Cerebellum (tissue), 4 donors: ENCODE measurements at places on chromosomes 16 and 17. TPM values are rescaled to one million over a fixed set of nuclear protein-coding genes. Genes with fewer than 3 reads are reported as not detected.

DNA sequence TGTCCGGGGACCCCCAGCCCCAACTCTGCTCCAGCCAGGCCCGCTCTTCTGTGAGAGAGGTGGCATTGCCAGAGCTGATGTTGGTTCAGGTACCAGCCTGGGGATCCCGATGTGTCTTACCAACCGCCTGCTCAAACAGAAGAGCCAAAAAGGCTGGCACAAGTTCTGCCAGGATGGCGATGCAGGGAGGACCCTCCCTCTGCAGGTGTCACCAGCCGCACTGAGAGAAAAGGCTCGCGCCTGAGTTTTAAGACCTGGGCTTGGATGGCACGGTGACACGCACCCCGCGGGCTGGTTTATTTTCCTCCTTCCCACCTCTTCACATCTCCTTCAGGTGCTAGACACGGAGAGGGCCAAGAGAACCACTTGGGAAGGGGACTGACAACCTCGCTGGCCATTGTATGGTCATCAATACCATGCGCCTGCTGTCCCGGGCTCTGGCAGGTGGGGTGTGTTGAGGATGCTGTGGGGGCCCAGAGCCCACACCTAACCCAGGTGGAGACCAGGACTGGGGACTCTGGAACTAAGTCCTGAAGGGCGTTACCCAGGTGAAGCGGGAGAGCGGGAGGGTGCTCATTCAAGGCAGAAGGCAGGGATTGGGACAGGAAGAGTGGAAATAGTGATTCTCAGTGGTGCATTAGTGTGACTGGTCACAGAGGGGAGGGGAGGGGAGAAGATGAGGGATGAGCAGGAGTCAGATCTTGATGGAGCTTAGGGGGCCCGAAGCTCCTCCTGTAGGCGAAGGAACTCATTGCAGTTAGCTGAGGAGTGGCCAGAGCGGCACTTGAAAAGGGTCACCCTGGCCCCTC lies 16.3 kb downstream of the FOXJ1 start:
- no peak for DNase-seq

DNA sequence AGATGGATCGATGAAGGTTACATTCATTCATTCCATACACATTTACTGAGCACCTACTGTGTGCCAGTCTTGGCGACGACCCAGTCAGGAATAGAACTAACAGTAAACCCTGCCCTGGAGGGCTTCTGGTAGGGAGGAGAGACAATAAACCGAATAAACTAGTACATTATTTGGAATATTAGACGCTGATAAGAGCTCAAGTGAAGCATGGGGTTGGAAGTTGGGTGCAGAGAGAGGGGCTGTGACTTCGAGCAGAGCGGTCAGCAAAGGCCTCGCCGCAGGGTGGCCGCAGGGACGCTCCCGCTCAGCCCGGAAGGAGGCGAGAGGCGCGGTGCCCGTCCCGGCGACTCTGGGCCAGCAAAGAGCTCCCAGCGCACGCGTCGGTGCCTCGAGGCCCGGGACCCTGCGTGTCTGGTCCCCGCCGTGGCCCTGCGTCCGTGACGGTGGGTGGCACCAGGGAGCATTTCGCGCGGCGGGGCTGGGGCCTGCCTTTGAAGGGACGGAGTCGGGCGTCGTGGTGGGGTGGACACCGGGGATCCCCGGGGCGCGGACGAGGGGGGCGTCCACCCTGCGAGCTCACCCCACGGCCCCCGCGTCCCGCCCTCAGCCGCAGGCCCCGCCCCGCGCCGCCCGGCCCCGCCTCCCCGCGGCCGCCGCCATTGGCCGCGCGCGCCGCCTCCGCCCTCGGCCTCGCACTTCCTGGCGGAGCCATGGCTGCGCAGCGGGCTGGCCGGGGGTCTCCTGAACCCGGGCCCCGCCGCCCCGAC lies at the start of gene KLHL36:
Gene KLHL36 (plus strand): TSS at position 684 of the 767 bp plus-strand sequence. CDS start 2,357 bp downstream, outside the sequence.
- DNase-seq: peak; percentile 93

The ARHGAP44 gene
- 10.7 TPM for total RNA-seq

GRCh38 chr17:7123844-7124243 lies 9.2 kb upstream of the ASGR2 start:
- no peak for DNase-seq

- no peak for DNase-seq
Measured at GRCh38 chr17:81454473-81454872, 58.1 kb downstream of the ACTG1 start.

The KRT28 gene
- total RNA-seq: not detected

DNA sequence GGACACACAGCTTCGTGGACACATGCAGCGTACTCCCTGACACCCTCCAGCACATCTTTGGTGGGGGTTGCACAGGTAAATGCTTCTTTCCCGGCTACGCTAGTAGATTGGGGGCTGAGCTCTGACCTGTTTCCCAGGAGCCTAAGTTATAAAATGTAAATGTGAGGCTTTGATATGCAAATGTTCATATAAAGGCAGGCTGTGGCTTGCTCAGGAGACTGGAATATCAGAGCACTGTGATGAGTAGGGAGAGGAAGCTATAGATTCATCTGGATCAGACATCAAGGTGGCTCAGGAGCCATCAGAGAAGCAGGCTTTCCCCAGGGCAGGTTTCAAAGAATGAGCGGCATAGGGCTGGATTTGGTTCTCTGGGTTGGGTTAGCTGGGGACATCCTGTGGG lies 3.4 kb upstream of the ETV4 start:
- DNase-seq: no peak

The KRT40 gene
- not detected for total RNA-seq

The PLD2 gene
- 12.1 TPM for total RNA-seq

DNA sequence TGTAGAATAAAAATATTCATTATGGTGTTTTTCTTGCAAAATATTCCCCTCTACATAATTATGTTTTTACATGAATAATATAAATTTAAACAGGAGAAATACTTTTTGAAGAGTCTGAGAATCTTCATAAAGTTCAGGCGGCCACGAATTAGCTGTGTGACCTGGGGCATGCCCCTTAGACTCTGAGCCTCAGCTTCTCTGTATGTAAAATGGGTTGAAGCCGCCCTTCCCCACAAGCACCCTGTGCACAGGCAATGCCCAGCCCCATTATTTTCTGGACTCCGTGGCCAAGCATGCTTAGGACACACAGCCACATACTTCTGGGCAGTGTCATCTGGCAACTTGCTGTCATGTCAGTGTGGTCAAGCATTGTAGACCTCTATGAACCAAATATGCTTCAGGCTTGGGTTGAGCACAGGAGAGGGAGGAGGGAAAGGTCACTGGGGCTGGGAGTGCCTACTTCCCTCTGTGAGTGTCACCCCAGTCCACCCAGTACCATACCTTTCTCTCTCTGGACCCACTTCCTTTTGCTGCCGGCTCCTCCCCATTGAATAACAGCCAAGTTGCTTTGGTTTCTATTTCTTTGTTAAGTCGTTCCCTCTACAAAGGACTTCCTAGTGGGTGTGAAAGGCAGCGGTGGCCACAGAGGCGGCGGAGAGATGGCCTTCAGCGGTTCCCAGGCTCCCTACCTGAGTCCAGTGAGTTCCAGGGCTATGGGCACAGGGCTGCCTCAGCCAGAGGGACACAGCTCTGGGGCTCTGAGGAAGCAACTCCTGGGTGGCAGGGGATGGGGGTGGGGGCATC lies at the start of gene LGALS9:
Gene LGALS9 (plus strand): TSS at position 582 of the 804 bp plus-strand sequence. CDS start 78 bp downstream, at position 660.
- DNase-seq: no peak

The GUCY2D gene
- total RNA-seq: not detected

DNA sequence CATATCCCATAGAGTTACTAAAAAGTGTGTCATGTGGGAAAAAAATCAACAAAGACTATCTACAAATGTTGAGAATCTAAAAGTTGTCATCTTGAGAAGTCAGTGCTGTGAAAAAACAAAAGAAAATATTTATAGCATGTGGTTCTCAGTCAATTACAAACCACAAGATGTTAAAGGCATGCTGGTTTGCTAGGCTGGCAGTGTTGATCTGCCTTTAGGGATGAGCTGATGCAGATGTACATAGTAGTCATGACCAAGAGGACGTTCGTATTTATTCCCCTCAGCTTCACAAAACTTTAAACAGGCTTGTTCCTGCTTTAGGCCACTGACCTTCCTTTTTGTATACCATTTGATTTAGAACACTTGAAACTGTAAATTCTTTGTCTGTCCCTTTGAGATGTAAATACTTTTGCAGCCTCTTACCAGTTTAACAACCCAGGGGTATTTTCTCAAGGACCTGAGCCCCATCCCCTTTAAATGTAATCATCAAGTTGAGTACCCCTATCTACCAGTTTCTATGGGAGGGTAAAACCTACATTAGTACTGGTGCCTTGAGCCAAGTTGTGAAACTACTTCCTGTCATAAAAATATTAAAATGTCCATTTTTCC lies 446.6 kb downstream of the KCNJ18 start:
- no peak for DNase-seq

GRCh38 chr16:78659668-78660217 lies 560.3 kb downstream of the WWOX start:
- DNase-seq: no peak

The HSD11B2 gene
- 11.4 TPM for total RNA-seq

The KLHL10 gene
- not detected for total RNA-seq

- DNase-seq: no peak
Measured at GRCh38 chr16:80915079-80915450, 91.6 kb downstream of the CMC2 start.

- DNase-seq: no peak
Measured at GRCh38 chr16:89345642-89346150, 128.2 kb downstream of the ZNF778 start.

The CLEC16A gene
- 28.8 TPM for total RNA-seq

The CLEC18C gene
- total RNA-seq: 2.3 TPM

The ARL5C gene
- not detected for total RNA-seq

The EPX gene
- 0.09 TPM for total RNA-seq

DNA sequence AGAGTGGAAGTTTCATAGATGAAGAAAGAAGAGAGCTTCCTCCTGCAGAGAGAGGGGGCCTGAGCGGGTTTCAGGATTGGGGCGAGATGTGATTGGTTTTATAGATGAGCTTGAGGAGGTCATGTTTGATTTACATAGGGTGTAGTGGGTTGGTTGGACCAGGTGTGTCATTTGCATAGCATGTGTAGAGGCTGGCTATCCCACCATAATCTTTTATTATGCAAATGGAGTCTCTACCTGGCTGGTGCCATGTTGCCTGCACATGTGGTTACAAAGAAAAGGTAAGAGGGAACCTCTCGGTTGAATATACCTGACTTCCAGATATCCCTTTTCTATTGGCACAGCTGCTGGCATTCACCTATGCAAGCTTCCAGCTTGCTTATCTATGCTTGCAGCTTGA lies 228.1 kb downstream of the BCAS3 start:
- DNase-seq: no peak

DNA sequence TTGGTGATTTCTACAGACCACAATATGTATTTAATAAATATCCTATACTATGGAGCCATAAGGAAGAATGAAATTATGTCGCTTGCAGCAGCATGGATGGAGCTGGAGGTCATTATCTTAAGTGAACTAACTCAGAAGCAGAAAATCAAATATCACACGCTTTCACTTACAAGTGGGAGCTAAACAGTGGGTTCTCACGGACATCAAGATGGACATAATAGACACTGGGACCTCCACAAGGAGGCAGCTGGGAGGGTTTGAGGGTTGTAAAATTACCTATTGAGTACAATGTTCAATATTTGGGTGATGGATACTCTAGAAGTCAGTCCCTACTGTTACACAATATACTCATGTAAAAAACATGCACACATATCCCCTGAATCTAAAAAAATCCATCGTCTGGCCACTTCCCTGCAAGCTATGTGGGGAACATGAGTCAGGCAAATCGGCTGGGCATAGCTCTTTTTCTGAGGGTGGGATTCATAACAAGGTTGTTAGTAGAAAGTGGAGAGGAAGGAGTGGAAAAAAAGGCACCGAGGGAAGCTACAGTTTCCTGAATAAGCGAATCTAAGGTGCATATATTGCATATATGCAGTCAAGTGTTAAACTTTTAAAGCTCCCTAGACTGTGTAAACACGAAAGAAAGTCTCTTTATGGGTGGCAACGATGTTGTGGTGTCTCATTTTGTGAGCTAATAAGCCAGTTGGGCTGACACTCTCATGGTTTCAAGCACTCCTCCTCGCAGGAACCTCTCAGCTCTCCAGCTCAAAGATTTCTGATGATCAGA lies 135.2 kb upstream of the CPHXL start:
- DNase-seq: no peak

GRCh38 chr17:65057531-65058090 lies 1.1 kb upstream of the GNA13 start:
- DNase-seq: no peak

The PTX4 gene
- total RNA-seq: not detected

The ABCC12 gene
- total RNA-seq: 2.3 TPM

The MT1A gene
- not detected for total RNA-seq

GRCh38 chr16:73058616-73059409 lies 10.9 kb upstream of the ZFHX3 start:
- no peak for DNase-seq

The ACSM5 gene
- 0.73 TPM for total RNA-seq

DNA sequence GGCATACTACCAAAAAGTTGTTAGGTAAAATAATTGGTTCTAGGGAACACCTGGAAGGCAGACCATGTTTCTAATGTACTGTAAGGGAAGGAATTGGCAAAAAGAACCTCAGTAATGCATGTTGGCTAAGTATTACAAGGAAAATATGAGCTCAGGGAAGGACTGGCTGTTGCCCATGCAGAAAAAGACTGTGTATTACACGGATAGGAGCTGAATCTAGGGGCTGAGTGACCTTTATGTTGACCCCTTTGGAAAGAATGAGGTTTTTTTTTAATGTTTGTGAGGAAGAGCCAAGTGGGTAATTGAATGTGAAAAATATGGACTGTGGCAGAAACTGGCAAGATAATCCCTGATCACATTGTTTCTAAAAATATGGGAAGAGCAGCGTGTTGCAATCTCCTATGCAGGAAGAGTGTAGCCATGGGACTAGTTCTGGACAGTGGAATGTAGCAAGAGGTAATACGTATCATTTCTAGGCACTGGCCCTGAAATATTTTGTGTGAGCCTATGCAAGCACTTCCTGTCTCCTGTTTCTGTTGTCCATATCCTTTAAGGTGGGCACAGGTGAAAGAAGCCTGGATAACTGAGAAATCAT lies 95.1 kb upstream of the CNTNAP4 start:
- peak; percentile 15 for DNase-seq

GRCh38 chr17:39151943-39152818 lies 744 bp upstream of the PLXDC1 start:
- peak; percentile 48 for DNase-seq

DNA sequence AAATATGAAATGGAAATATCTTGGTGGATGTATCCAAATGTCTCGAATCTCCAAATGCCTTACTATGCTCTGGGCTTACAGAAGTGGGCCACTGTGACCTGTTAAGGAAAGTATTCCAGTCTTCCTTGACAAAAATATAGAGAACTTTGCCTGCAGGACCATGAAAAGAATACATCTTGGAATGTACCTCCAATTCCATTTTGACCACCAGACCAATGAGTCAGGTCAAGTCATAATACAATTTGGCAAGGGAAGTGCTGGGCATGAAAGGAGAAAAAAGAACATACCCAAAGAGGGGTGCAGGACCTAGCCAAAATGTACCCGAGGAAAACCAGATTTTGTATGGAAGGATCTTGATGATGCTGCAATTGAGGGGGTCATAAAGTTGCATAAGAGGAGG lies 1153.7 kb upstream of the GOT2 start:
- no peak for DNase-seq

The USP31 gene
- 25.4 TPM for total RNA-seq

GRCh38 chr17:58313815-58314705 lies 14.5 kb downstream of the TSPOAP1 start:
- no peak for DNase-seq
